ENCODE measurements at places on chromosomes 6 and 20. TPM values are rescaled to one million over a fixed set of nuclear protein-coding genes. Genes with fewer than 3 reads are reported as not detected.

Gene PXDC1
- 22.0 TPM for total RNA-seq

Gene RIMS4
- 12.0 TPM for total RNA-seq

Gene ANKRD6
- 32.1 TPM for total RNA-seq

Gene TBCC
- 65.2 TPM for total RNA-seq

Gene GPX5
- total RNA-seq, result not detected

Gene SIRPD
- total RNA-seq, result not detected

Gene GRIK2
- total RNA-seq, result 88.6 TPM

Gene MTFR2
- 1.1 TPM for total RNA-seq

Gene WFDC10B
- total RNA-seq, result not detected

Gene PRL
- 0.99 TPM for total RNA-seq

Gene SPATS1
- not detected for total RNA-seq

Gene EPPIN
- total RNA-seq, result not detected

Gene ARFGEF3
- total RNA-seq, result 11.1 TPM

Gene AVP
- total RNA-seq, result not detected

Gene ROS1
- not detected for total RNA-seq

Gene CUTA
- total RNA-seq, result 76.4 TPM

Gene PCED1A
- total RNA-seq, result 41.1 TPM

Gene C6orf163
- 8.0 TPM for total RNA-seq

Gene MCHR2
- not detected for total RNA-seq

Gene GGTLC1
- total RNA-seq, result not detected

Gene PNPLA1
- total RNA-seq, result 0.16 TPM

Gene TXLNB
- total RNA-seq, result 13.7 TPM

Gene DDO
- total RNA-seq, result 0.16 TPM

Gene CST4
- total RNA-seq, result not detected

Gene BPIFB1
- not detected for total RNA-seq

Gene REM1
- 3.3 TPM for total RNA-seq

Gene FAM83C
- total RNA-seq, result 0.16 TPM

Gene ADAM33
- 42.6 TPM for total RNA-seq

Gene PTGIS
- 17.7 TPM for total RNA-seq

Gene NUP43
- total RNA-seq, result 41.5 TPM

Gene SLC35D3
- 4.9 TPM for total RNA-seq

Gene TRERF1
- total RNA-seq, result 9.6 TPM

Gene KIF25
- not detected for total RNA-seq

Gene HMGCLL1
- total RNA-seq, result 15.2 TPM

Gene MLN
- total RNA-seq, result not detected

Gene ENPP3
- 1.5 TPM for total RNA-seq

Gene TRIM31
- not detected for total RNA-seq

Gene TMEM74B
- total RNA-seq, result 7.1 TPM

Gene PTPRK
- 107 TPM for total RNA-seq

Gene LPIN3
- 5.7 TPM for total RNA-seq

Gene SLC26A8
- total RNA-seq, result 1.4 TPM

Gene KHDC1L
- total RNA-seq, result 1.0 TPM

Gene DAAM2
- total RNA-seq, result 28.1 TPM

Gene OOEP
- total RNA-seq, result not detected

Gene KCNK5
- total RNA-seq, result 2.4 TPM

Gene XKR7
- total RNA-seq, result 8.2 TPM

Gene HS3ST5
- total RNA-seq, result 2.7 TPM

Gene CBFA2T2
- total RNA-seq, result 44.0 TPM
